NCI-H1694 (cell line): ENCODE measurements at places on chromosomes 6 and 20.
A peak's percentile ranks its signal among the peaks of the same experiment; 100 is the strongest.

DNA sequence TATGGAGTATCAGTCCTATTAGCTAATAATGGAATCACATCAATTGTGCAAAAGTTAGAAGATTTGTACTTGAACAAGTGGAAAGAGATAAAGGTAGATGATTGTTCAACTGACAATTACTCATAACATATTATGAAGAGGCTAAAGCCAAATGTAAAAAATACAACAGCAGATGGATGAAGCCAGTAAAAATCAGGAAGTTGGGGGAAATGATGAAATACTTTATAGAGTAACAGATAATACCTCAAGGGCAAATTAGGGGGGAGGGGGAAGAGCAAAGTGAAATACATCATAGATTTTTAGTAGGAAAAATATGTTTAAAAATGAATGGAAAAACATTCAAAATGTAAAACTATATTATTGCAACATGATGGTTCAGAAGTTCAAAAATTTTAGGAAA lies 114.0 kb downstream of the PDSS2 start:
- peak; percentile 13 for DNase-seq

GRCh38 chr6:40848868-40849514 lies 190.0 kb downstream of the UNC5CL start:
- no peak for DNase-seq

DNA sequence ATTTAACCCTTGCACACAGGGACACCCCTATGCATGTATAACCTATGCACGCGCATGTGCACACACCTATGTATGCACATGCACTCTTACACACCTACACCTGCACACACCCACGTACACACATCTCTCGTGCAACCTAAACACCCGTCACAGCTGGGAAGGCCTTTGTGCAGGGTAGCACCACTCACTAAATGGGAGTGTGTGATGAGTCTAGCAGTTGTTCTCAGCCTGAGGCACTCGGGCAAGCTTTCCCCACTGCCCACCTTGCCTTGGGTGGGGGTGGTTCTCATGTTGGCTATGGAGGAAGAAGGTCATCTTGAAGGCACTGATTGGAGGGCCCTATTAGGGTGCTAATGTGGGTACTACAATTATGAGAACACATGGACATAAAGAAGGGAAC lies 85.8 kb downstream of the DLL1 start:
- no peak for DNase-seq

DNA sequence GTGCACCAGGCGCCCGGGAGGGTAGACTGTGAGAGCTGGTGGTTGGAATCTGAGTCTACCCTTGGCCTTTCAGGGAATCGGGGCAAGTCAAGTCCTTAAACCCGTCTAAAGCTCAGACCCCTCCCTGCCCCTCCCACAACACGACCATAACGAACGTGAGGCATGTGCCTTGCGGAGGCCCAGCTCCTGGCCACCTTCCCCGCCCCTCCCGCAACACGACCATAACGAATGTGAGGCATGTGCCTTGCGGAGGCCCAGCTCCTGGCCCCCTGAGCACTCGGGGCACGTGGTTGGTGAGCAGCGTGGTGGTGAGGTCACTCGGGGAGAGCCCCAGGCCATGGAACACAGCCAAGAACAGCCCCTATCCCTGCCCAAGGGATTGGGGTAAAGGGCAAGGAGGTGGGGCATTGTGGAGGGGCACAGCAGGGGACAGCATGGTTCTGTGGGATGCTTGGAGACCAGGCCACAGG lies 132.2 kb downstream of the TAF4 start:
- DNase-seq = no peak

GRCh38 chr6:13712599-13712898 lies 914 bp upstream of the RANBP9 start:
- DNase-seq = no peak

DNA sequence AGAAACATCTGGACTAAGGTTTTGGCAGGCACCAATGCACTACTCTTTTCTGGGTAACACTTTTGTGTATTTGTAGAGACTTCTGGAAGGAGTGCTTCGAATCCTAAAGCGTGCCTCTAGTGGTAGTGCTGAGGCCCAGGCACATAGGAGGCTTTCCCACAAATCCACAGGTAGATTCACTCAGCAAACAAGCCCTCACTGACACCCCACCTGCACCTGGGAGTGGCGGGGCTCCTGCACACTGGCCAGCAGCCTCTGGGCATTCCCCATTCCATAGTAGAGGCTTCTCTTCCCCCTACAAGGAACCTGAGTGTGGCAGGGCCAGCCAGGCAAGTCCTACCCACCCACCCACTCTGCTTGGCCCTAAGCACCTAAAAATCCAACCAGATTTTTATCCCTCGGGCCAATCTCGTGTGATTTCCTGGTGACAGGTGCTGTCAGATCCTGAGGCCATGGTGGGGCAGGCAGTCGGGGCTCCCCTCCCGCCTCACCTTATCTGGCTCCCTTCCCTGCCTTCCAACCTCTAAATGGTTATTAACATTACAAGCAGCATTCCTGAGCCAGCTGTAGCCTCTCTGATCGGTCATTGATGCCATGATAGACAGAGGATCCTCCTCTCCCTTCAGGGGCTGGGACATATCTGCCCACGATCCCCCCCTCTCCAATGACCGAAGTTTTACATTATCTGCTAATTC lies 82.4 kb downstream of the SLC2A10 start:
- DNase-seq = no peak

DNA sequence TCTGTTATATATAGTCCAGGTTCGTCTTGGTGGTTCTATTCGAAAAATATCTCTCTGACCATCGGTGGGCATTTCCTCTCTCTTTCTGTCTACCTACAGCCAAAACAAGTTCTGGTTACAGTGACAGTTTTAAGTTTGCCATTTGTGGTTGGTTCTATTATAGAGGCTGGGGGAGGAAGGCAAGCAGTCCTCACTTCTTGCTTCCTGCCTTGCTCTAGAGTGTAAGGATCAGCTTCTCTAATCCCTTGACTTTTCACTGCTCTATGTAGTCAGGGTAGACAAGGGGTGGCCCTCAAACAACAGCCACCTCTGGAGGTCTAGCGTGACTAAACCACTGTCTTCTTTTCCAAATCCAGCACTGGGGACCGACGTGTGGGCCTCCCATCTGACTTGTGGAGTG lies 16.1 kb downstream of the E2F3 start:
- DNase-seq = no peak

DNA sequence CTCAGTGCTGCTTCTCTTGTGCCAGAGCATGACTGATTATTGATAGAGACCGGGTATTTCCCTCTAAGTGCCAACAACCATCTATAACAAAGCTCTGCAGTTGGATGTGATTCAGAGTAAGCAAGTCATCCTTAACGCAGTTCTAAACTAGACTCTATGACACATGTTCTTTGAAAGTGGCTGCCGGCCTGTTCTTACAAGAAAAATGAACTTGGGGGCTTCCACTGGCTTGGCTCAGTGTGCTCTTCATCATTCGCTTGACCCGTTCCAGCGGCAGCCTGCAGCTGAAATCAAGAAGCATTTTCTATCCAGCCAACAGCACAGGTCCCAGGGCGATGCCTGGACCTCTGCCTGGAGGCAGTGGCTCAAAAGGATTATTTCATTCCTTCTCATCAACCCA lies 29.8 kb downstream of the GFOD1 start:
- DNase-seq = no peak

DNA sequence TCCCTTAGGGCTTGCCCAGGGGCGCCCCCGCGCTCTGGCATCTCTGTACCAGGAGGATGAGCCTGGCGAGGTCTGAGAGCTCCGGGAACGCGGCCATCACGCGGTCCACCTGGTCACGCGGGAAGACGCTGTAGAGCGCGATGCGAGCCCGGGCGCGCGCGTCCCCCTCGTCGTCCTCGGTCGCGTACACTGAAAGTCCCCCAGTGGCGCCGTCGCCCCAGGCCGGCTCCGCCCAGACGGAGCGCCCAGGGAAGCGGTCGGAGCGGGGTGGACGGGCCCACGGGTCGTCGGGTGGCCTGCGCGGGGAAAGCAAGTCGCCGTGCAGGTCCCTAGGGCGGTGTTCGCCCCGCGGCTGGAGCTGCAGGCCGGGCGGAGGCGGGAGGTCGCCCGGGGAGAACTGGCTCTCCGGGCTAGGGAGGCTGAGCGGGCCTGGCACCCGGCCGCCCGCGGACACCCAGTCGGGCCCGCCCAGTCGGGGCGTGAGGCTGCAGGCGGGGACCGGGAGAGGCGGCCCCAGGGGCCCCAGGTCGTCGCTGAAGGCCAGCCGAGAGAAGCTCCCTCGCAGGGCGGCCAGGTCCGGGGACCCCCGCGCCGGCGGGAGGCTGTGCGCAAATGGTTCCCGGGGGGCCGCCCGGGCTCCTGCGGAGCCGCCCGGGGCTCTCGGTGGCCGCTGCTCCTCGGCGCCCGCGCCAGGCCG lies 34.0 kb downstream of the ZC3H12D start:
- no peak for DNase-seq

GRCh38 chr20:56285496-56285895 lies 37.0 kb downstream of the MC3R start:
- DNase-seq = no peak

DNA sequence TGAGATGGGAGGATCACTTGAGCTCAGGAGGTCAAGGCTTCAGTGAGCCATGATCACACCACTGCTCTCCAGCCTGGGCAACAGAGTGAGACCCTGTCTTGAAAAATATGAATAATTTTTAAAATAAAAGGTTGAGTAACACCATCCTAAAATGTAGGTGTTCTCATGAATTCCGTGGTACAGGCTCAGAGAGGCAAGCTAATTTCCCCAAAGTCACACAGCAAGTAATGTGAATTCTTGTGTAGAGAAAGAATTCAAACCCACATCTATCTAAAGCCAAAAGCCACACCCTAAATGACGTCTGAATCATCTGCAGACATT lies 80.5 kb downstream of the ZNF217 start:
- no peak for DNase-seq

GRCh38 chr20:47183367-47183766 lies 173.1 kb downstream of the ZMYND8 start:
- DNase-seq = no peak

- DNase-seq = peak; percentile 19
These were observed 131.4 kb upstream of the EPHA7 start for GRCh38 chr6:93550551-93551276.

DNA sequence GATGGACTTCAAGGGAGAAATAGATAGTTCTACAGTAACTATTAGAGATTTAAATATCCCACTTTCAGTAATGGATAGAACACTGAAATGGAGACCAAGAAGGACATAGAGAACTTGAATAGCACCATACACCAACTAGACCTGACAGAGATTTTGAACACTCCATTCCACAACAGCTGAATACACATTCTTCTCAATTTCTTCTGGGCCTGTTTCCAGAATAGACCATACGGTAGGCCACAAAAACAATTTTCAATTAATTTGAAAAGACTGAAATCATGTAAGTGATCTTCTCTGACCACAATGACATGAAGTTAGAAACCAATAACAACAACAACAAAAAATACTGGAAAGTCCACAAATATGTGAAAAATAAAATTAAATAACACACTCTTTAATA lies 979.1 kb upstream of the FLRT3 start:
- DNase-seq = no peak

DNA sequence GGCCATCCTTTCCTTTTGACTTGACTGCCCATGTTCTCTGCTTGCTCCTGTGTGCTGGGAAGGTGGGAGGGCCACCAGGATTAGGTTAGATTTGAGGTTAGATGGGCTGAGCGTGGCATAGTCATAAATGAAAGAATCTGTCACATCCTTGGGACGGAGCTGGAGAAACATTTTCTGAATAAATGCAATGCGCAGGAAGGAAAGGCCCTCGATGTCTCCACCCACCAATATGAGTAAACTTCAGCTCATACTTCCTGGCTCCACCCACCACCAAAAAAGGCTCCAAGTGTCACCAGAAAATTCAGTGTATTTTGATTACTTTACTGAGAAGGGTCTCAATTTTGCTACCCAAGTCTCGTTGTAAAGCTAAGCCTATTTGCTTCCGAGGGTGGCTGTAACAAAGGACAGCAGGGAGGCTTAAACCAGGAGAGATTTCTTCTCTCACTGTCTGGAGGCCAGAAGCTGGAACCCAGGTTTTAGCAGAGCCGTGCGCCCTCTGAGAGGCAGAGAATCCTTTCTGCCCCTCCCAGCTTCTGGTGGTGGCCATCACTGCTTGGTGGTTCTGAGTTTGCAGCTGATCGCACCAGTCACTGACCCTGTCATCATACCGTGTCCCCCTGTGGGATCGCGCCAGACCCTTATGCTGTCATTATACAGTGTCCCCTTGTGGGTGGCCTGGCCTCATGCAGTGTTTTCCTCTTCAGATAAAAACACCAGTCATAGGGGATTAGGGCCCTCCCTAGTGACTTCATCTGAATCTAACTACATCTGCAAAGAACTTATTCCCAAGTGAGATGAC lies 137.8 kb downstream of the TTLL2 start:
- DNase-seq = no peak

GRCh38 chr6:85684809-85685171 lies 42.1 kb upstream of the SYNCRIP start:
- DNase-seq = no peak

- DNase-seq = no peak
These were observed 68.2 kb downstream of the C6orf52 start for GRCh38 chr6:10626154-10626741.

DNA sequence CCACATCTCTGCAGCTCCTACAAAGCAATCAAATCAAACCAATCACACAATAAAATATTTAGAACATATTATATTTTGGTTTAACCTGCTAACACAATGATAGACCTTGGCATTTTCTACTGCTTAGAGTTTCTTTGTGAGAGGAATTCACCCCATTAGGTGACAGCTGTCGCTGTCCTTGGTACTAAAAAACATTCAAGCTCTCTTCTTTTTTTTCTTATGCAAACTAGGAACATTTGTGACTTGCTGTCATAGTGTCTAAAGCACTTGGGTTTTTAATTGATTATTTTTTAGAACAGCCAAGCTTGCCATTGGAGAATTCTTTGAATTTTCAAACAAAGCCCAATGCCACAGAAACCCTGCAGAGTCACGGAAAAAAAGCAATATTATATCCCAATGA lies 46.4 kb downstream of the CNR1 start:
- no peak for DNase-seq

GRCh38 chr6:4349931-4350330 lies 214.6 kb upstream of the ECI2 start:
- no peak for DNase-seq
